ENCODE measurements at places on chromosomes 11 and 22.
A peak's percentile ranks its signal among the peaks of the same experiment; 100 is the strongest.

- DNase-seq: no peak
- no peaks in the 10 kb centered on the region for H3K4me1 ChIP-seq
- H3K36me3 ChIP-seq: no peaks in the 10 kb centered on the region
- H3K27ac ChIP-seq: no peak overlapping the region
- H3K4me3 ChIP-seq: no peak overlapping the region
Measured at GRCh38 chr11:12536566-12536965, 137.7 kb upstream of the TEAD1 start.

GRCh38 chr11:86158704-86159580 is 85.6 kb upstream of the EED start:
- H3K27ac ChIP-seq: peak overlapping the region; percentile 88
- no peak for DNase-seq
- H3K4me1 ChIP-seq: peaks cover 80% of the 10 kb centered on the region
- peak overlapping the region; percentile 25 for H3K4me3 ChIP-seq
- no peaks in the 10 kb centered on the region for H3K27me3 ChIP-seq

- no peak overlapping the region for H3K4me3 ChIP-seq
- DNase-seq: no peak
- H3K27me3 ChIP-seq: no peaks in the 10 kb centered on the region
- H3K27ac ChIP-seq: no peak overlapping the region
Measured at GRCh38 chr11:15446929-15447328, 332.2 kb downstream of the INSC start.

DNA sequence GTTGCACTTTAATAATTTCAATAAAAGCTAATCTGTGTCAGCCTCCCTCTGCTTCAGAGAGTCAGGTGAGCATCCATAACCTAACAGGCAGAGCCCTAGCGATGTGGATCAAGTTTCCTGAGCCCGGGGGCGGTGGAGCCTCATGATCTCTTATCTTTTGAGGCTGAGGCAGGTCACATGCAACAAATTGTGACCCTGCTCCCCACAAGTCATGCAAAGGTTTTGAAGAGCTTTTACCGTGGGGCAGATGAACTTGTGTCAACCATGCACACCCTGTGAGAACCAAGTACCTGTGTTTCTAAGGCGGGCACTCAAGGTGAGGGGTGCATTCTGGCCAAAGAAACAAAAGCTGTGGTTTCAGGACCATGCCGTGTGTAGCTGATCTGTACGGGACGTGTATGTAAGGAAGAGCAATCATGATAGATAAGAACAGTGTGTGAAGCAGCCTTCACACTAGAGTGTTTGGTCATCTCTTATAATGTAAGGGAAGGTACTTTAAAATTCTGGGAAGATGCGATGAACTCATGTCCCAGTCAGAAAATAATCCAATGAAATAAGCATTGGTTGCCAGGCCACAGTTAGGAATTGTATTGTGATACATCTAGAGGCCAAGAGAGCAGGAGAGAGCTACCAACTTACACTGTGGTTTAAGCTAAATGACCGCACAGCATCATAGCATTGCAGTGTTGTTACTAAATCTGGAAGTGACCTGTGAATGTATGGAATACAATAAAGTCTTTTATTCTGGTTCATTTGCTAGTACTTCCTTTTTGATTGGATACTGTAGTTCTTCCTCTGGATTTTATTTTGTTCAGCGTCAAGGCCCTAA is 49.8 kb downstream of the DKK3 start:
- DNase-seq: no peak
- no peak overlapping the region for H3K4me3 ChIP-seq
- no peak overlapping the region for H3K27ac ChIP-seq
- H3K27me3 ChIP-seq: no peaks in the 10 kb centered on the region

GRCh38 chr11:87290304-87290922 is 252.7 kb downstream of the TMEM135 start:
- peak overlapping the region; percentile 96 for H3K27ac ChIP-seq
- peaks cover 53% of the 10 kb centered on the region for H3K4me1 ChIP-seq
- H3K4me3 ChIP-seq: no peak overlapping the region
- H3K36me3 ChIP-seq: no peaks in the 10 kb centered on the region
- no peaks in the 10 kb centered on the region for H3K27me3 ChIP-seq

DNA sequence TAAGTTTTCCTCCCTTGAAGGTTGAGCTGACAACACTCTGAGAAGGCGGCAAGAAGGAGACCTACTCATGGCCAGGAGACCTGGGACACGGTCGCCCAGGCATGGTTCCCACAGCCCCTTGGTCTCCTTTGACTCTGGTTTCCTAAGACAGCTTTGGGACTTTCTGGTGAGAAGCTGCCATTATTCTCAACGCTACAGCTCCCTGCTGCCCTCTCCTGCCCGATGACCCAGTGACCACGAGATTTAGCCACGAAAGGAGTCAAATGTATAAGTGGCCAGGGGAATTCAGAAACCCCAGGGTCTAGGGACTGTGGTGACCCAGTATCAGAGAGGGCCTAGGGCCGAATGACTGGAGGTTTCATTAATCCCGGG is 699 bp upstream of the SDF2L1 start:
- H3K27ac ChIP-seq: no peak overlapping the region
- H3K27me3 ChIP-seq: no peaks in the 10 kb centered on the region
- no peaks in the 10 kb centered on the region for H3K36me3 ChIP-seq
- no peak for DNase-seq
- H3K4me1 ChIP-seq: peaks cover 22% of the 10 kb centered on the region

DNA sequence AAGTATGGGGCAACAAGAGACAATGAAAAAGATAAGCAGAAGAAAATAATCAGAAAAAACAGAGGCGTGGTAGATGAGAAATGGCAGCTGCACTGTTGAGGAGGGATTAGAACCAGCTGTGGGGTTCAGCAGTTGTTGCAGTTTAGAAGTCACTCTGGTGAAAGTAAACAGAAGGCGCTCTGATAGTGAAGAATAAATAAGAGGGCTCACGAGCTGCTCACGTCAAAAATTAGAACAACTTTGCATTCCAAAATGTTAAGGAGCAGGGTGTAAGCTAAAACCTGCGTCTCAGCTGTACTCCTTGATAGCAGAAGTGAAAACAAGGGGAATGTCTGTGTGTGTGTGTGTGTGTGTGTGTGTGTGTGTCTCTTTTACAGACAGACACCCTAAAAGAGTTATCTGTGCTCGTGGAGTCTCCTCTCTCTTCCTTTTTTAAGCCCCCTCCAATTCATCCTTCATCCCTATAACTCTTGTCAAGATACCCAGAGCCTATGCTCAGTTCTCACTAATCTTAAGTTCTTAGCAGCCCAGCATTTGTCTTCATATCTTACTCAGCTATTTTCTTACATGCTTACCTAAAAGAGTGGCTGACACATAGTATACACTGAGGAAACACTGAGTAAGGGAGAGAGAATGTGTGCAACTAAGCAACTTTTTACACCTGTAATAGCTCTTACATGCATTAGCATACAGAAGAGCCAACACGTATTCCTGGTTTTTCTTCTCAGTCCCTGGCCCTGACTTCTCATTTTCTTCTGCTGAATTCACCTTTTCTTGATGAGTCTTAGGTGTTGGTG is 8.9 kb downstream of the TTC17 start:
- peaks cover 41% of the 10 kb centered on the region for H3K4me1 ChIP-seq
- peak; percentile 80 for DNase-seq
- H3K27ac ChIP-seq: peak overlapping the region; percentile 68

- DNase-seq: no peak
- no peak overlapping the region for H3K4me3 ChIP-seq
- no peaks in the 10 kb centered on the region for H3K27me3 ChIP-seq
Measured at GRCh38 chr11:109088086-109088485, 333.9 kb upstream of the C11orf87 start.

DNA sequence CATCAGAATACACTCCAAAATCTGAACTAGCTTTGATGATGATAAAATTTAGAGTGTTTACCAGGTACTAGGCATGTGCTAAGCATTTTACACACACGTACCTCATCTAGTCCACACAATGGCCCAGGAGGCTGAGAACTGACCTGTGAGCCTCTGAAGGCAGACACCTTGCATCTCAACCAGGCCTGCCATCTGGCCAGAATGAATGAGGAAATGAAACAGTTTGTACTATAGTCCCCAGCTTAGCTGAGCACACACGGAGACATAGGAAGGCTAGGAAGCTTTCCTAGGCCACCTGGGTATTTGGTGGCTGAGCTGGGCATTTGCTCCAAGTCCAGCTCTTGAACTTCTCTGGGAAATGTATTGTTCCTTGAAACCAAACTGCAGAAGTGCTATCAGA is 6.9 kb upstream of the SHANK3 start:
- no peak overlapping the region for H3K27ac ChIP-seq
- no peaks in the 10 kb centered on the region for H3K36me3 ChIP-seq

- peaks cover 63% of the 10 kb centered on the region for H3K4me1 ChIP-seq
- H3K27me3 ChIP-seq: no peaks in the 10 kb centered on the region
- DNase-seq: peak; percentile 75
- peak within 1 kb of the TSS; percentile 92 for H3K4me3 ChIP-seq
- peaks cover 35% of the 10 kb centered on the region for H3K36me3 ChIP-seq
Measured at GRCh38 chr22:24554313-24555164, at the start of gene GUCD1. TSS of gene GUCD1 (minus strand) at chr22:24555138. CDS start at chr22:24554991, 147 bp downstream.

DNA sequence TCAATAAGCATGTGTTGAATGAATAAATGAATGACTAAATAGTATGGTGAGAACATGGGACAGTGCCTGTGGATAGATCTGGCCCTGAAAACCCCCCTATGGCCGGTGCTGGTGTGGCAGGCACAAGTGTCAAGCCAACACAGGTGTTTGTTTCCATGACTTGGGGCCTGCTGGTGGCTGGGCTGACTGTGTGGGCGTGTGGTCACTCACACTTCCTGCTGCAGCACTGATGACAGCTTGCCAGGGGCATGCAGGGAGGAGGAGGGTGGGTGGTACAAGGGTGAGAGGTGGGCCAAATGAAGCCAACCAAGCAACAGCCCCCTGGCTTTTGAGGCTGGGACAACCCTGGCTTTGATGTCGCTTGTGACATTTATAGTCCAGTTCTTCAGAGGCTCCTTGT is 30.3 kb upstream of the ABCC8 start:
- H3K4me3 ChIP-seq: no peak overlapping the region
- DNase-seq: no peak
- H3K4me1 ChIP-seq: no peaks in the 10 kb centered on the region
- H3K36me3 ChIP-seq: no peaks in the 10 kb centered on the region
- H3K27me3 ChIP-seq: no peaks in the 10 kb centered on the region

- H3K27me3 ChIP-seq: no peaks in the 10 kb centered on the region
- no peaks in the 10 kb centered on the region for H3K36me3 ChIP-seq
- H3K27ac ChIP-seq: no peak overlapping the region
- no peaks in the 10 kb centered on the region for H3K4me1 ChIP-seq
- H3K4me3 ChIP-seq: no peak overlapping the region
Measured at GRCh38 chr11:122344215-122344614, 228.2 kb upstream of the BLID start.

DNA sequence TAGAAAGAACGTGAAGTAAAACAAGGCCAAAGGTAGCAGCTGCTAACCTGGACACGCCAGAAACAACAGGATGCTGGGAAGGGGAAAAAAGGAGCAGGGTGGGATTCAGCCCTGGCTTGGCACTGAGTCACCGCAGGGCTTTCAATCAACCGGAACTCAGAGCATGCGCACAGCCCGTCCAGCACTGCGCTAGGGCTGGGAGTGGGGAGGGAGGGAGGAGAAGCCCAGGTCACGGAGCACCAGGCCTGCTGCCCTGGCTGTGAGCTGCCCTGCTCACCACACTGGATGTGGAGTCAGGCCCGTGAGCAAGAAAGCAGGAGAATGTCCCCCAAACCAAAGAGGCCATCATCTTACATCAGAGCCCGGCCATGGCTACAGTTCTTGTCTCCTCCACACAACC is 51.5 kb downstream of the APOL1 start:
- H3K36me3 ChIP-seq: peaks cover 6% of the 10 kb centered on the region
- H3K27ac ChIP-seq: no peak overlapping the region
- no peak for DNase-seq

GRCh38 chr11:120573756-120574354 is 62.3 kb downstream of the GRIK4 start:
- no peaks in the 10 kb centered on the region for H3K27me3 ChIP-seq
- H3K4me3 ChIP-seq: no peak overlapping the region
- no peak for DNase-seq
- no peaks in the 10 kb centered on the region for H3K4me1 ChIP-seq
- H3K36me3 ChIP-seq: no peaks in the 10 kb centered on the region
- H3K27ac ChIP-seq: no peak overlapping the region

GRCh38 chr22:39967996-39968972 is 8.1 kb downstream of the TMA7B start:
- H3K27ac ChIP-seq: no peak overlapping the region
- no peak overlapping the region for H3K4me3 ChIP-seq
- DNase-seq: no peak

GRCh38 chr11:44879432-44879831 is 71.3 kb downstream of the TP53I11 start:
- H3K27me3 ChIP-seq: no peaks in the 10 kb centered on the region
- no peaks in the 10 kb centered on the region for H3K4me1 ChIP-seq
- H3K4me3 ChIP-seq: no peak overlapping the region
- H3K27ac ChIP-seq: no peak overlapping the region

DNA sequence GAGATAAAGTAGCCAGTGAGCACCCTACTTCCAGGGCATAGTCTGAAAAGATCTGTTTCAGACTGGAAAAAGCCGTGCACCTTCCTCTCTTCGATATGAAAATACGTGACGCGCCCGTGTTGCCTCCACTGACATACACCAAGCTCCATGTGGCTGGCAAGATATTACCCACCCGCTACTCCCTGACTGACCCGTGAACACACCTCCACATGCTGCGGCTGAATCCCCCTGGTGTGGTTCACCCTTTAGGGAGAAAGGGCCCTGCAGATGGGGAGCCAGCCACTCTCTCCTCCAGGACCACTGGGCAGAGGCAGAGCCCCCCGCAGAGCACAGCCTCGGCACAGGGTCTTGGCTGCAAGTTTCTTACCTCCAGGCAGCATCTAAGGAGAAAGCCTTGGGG is 245.0 kb downstream of the BRD1 start:
- H3K27me3 ChIP-seq: no peaks in the 10 kb centered on the region
- no peak overlapping the region for H3K4me3 ChIP-seq
- DNase-seq: no peak
- no peaks in the 10 kb centered on the region for H3K4me1 ChIP-seq

- no peak for DNase-seq
- H3K27ac ChIP-seq: no peak overlapping the region
- H3K4me1 ChIP-seq: peaks cover 7% of the 10 kb centered on the region
- H3K27me3 ChIP-seq: no peaks in the 10 kb centered on the region
Measured at GRCh38 chr11:70338594-70338993, 59.7 kb upstream of the CTTN start.

GRCh38 chr11:2929950-2930703 is 907 bp upstream of the PHLDA2 start:
- peak; percentile 58 for DNase-seq
- H3K4me1 ChIP-seq: no peaks in the 10 kb centered on the region
- no peak overlapping the region for H3K27ac ChIP-seq
- no peaks in the 10 kb centered on the region for H3K27me3 ChIP-seq
- no peak overlapping the region for H3K4me3 ChIP-seq

GRCh38 chr22:42171417-42171816 is 40.8 kb upstream of the CYP2D6 start:
- no peaks in the 10 kb centered on the region for H3K27me3 ChIP-seq
- H3K36me3 ChIP-seq: peaks cover 4% of the 10 kb centered on the region
- no peak for DNase-seq
- no peak overlapping the region for H3K4me3 ChIP-seq
- H3K4me1 ChIP-seq: peaks cover 46% of the 10 kb centered on the region
- no peak overlapping the region for H3K27ac ChIP-seq

GRCh38 chr11:127230392-127230791 is 229.8 kb upstream of the KIRREL3 start:
- H3K27ac ChIP-seq: no peak overlapping the region
- no peak for DNase-seq
- H3K27me3 ChIP-seq: no peaks in the 10 kb centered on the region
- H3K4me3 ChIP-seq: no peak overlapping the region

All from Karpas-422 (cell line).